ENCODE measurements at places on chromosomes 6 and 20.

DNA sequence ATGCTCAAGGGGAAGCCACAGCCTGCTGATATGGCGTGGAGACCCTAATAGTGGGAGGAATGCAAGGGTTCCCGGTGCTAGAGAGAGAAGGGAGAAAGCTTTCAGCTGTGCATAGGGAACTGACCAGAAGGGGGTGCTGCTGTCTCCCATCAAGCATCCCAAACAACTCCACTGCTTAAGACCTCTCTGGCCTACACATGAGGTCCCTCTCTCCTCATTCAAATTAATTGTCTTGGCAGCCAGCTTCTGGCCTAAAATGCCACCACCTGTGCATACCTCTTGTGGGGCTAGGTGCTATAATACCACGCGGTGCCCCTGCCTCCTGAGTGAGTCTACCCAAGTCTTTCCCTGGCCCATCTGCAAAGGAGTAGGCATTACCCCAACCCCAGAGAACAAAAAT, 14.5 kb downstream of the ADISSP start:
- peak; percentile 22 for DNase-seq

DNA sequence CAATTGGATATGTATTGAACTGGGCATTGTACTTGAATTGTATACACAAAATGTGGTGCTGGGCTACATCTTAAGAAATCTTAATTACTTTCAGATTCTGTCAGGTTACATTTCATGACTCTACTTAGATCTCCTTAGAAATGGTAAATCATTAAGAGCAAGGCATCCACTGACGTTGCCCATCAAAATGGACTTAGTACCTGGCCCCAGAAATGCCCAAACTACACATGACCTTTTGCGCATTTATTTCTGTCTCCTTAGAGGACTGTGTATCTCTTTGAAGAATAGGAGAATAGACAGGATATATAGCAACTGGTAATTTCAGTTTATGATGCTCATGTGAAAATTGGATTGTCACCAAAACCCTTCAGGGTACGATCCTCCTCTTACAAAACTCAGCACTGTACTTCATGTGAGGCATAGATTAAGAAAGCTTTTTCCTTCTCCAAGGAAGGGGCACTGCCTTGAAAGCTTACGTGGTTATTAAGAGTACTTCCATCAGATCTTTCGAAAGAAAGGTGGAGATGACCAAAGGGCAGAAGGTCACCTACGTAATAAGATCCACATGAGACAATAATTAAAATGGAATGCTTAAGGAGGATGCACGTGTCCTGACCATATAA, 61.4 kb upstream of the BMP2 start:
- DNase-seq: no peak

GRCh38 chr6:118780668-118781067, 113.3 kb upstream of the ASF1A start:
- DNase-seq: no peak

DNA sequence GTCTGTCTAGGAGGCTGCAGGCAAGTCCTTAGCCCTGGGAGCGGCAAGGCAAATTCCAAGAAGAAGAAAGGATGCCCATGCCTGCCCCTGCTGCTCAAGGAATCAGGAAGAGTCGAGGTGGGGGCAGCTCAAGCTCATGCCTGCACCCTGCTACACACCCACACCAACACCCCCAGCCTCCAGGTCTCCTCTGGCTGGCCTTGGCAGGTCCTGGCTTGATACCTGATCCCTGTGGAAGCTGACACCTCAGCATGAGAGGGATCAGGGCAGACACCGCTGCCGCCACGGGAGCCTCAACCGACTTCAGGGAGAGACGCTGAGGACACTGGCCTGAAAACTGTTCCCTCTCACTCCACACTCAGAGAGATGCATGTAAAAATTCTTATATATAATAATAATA, 35.5 kb upstream of the MAFB start:
- DNase-seq: no peak

Measured in NCI-H1930 (cell line).